ENCODE measurements at places on chromosomes 7 and 10.
A peak's percentile ranks its signal among the peaks of the same experiment; 100 is the strongest.

GRCh38 chr7:1368682-1369571 lies 90.3 kb downstream of the MICALL2 start:
- DNase-seq, result no peak

DNA sequence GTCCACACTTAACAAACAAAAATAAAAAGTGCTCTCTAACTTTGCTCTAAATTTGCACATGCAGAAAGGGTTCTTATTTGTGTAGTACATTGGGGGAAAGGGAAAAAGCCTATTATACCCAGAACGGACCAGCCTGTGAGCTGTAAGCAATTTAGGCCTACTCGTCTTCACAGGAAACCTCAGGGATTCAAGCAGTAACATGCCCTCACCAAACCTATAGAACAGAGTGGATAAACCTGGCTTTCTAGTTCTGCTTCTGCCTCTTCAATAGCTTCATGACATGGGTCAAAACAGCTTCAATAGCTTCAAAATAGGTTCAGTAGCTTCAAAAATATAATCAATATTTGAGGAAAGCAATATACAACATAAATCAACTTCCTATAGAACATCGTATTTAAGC lies 163.7 kb downstream of the ARL4A start:
- DNase-seq, result no peak

DNA sequence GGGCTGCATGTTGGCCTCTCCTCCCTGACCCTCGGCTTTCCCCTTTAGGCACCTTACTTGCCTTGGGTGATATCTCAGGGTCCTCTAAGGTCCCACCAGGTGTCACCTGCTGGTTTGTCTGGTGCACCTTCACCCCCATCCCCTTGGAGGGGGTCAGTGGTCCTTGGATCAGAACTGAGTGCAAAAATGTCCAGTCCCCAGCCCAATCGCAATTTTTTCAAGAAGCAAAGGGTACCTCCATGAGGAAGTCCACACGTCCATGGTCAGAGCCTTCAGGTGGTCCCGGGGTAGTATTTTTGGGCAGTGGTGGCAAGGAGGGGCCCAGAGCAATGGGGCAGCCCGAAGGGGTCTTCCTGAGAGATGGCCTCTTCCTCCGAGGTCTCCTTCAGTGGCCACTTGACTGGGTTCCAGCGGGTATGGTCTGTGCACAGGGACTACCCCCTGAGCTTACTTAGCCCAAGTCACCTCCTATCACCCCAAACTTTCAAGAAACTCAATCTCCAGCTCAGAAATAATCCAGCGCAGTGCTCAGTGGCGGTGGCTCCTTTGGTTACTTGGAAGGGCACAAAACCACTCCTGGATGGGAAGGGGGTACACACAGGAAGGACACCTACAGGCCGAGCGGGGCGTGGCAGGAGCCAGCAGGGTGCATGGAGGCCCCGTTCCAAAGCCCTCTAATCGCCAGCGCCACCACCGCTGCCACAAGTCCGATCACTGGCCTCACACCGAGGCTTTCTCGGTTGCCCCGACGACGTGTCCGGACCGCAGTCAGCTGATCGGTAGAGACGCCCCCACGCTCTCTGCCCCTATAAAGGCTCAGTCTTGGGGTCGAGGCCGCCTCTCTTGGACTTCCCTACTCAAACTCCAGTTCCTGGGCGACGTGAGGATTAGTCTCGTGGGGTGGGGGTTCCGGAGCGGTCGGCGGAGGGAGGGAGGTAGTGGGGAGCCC lies 4.5 kb downstream of the SAP25 start:
- DNase-seq, result no peak

DNA sequence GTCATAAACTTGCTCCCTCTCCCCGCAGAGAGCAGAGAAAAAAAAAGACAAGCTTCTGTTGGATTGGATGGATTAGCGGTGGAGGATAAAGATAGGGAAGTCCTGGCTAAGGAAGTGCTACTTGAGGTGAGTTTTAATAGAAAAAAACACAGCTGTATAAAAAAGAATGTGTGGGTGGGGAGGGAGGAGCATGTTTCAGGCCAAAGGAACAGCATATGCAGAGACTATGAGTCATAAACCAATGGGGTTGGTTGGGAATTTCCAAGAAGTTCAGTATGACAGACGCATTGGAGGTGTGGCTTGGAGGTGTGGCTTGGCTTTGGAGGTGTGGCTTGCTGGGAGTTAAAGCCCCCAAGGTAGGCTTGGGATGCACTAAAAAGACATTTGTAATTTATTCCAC lies 103.0 kb upstream of the LSM8 start:
- DNase-seq, result peak; percentile 75

DNA sequence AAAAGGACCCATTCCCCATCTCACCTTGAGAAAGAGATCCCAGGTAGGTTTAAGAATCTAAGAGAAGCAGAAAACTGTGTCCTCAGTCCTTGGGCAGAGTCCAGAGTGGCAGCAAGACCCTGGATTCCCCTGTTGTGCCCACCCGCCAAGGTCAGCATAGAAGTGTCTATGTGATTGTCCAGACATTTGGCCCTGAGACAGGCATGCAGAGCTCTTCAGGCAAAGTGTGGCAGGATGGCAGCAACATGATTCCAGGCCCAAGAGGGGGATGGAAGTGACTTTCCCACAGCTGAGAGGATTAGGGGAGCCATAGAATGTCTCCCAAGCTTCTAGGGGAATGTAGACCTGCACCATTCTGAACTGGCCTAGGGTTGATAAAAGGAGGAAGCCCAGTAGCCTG lies 39.1 kb upstream of the OPALIN start:
- DNase-seq, result no peak

- DNase-seq, result no peak
Observed at GRCh38 chr10:112361951-112362751, 11.8 kb upstream of the ACSL5 start.

DNA sequence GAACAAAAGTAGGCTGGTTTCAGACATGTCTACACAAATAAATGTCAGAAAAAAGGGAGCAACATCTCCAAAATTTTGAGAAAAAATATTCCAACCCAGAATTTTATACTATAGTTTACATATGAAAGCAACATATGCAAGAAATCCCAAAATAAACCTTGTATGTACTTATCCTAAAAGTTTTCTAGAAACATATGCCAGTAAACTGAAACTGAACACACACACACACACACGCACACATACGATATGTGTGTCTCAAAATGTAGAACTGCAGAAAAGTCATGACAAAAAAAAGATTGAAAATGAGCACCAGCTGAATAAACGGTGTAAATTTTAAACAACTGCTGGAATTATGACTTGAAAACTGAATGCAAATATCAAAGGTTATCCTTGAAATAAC lies 81.0 kb downstream of the VPS41 start:
- no peak for DNase-seq

- DNase-seq, result no peak
Observed at GRCh38 chr10:77850620-77851231, 75.8 kb downstream of the DLG5 start.

GRCh38 chr7:97022491-97023306 lies 1.9 kb downstream of the DLX5 start:
- no peak for DNase-seq

GRCh38 chr7:5322621-5323410 lies 40.1 kb downstream of the SLC29A4 start:
- no peak for DNase-seq

DNA sequence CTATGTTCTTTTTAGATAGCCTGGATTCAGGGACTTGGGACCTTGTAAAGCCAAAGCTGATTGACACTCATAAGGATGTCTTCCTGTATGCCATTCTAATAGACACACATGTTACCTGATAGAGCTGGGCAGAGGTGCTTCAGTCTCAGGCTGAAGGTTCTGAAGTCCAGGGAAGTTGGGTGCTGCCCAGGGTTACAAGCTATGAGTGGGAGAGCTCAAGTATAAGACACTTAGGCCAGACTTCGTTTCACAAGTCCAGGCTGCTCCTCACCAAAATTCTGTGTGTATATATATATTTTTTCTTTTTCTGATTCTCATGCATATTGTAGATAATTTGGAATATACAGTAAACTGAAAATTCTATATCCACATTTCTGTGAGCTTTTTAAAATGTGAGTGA lies 144.2 kb downstream of the HDAC9 start:
- DNase-seq, result no peak

DNA sequence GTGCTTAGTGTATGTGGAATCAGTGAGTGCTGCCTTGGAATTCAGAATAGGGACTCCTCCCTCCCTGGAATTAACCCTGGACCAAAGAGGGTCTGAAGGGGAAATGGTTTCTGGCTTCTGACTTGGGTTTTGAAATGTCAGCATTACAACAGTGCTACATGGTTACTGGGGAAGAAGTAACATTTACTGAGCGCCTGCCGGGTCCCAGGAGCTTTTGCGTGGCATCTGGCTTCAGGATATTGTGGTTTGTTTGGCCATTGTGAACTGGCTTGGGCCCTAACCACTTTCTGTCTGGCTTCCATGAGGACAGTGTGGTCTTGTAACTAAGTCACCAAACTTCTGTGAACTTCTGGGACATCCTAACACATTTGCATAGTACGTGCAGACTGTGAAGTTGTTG lies 21.3 kb downstream of the TSPAN15 start:
- no peak for DNase-seq

- DNase-seq, result no peak
Observed at GRCh38 chr7:3210531-3210930, 90.5 kb upstream of the SDK1 start.
